ENCODE measurements at places on chromosomes 3 and 15.

DNA sequence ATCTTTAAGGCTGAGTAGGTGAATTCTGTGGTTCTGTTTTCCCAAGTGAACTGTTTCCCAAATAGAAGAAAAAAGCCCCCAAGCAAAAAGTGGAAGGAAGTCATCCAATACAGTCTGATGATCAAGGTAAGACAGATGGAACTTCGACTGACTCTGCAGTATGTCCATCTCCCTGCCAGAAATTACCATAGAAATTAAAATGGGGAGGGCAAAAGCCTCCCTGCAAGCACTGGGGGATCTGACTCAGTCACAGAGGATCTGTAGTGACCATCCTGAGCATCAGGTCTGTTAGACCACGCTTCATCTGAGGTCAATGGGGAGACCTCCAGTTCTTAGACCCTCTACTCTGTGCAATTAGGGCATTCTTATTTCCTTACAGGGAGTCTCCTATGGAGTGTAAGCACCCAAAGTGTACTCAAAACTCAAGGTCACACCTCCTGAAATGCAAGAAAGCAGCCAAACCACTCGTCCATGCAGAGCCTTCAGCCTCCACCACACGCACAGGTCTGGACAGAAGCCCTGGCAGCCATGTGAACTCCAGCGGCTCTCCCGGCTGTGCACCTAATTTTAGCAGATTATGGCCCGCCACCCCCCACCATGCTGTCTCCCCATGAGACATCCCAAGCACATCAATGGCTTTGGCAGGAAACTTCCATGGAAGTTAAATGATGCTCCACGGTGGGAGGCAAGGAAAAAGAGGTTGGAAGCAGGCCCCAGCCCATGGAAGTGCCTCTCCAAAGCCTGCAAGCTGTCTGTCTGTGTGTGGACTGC, 348.7 kb downstream of the NTRK3 start:
- DNase-seq, result no peak

GRCh38 chr3:194379231-194379630, 9.7 kb upstream of the LRRC15 start:
- DNase-seq, result no peak

DNA sequence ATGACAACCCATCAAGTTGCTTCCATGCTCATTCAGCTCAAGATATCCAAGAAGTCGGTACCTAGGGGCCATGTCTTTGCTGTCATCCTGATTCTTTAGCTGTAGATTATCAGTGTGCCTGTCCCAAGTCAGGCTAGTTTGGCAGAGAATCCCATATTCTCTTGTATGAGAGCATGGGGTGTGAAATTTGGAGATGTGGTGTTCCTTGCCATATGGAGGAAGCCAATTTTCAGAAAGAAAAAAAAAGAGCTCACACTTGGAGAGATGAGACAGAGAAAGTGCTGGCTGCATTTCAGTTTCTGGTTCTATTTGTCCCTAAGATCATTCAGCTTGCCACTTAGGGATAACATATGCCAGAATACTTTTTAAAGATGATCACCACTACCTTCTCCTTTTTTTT, 52.3 kb upstream of the SLC4A7 start:
- DNase-seq, result no peak

DNA sequence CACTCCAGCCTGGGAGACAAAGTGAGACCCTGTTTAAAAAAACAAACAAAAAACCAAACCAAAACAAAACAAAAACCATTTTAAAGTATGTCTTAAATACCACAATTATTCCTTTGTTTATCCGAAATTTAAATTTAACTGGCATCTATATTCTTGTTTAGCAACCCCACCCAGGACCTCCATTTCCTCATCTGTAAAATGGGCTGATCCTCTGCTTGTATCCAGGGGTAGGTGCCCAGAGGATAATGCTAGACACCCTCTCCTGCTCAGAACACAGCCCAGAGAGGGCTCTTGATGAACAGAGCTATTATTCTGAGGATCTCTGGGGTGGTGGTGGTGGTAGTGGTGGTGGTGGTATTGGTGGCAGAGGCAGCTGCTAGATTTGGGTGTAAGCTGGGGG, 9.8 kb downstream of the SH2D7 start:
- DNase-seq, result no peak

GRCh38 chr3:99943931-99944761, 126.5 kb downstream of the CMSS1 start:
- DNase-seq, result no peak

- DNase-seq, result no peak
Measured at GRCh38 chr15:31814082-31814481, 216.2 kb upstream of the CHRNA7 start.

DNA sequence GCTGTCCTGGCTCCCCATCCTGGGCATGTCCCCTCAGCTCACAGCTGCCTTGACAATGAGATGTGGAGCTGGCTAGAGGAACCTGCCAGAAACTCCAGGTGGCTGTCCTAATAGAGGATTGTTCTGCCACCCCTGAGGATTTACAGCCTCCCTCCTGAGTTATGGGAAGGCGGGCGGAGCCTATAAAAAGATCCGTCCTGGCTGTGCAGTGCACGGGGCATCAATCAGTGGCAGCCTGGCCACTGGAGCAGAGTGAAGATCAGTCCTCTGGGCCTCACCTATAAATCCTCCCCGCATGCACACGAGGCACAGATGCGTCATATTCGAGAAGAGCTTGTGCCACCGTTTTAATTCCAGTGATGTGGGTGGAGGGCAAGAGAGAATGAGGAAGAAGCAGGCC, 90.0 kb downstream of the MEGF11 start:
- no peak for DNase-seq

- no peak for DNase-seq
Measured at GRCh38 chr3:41521010-41521655, 321.8 kb downstream of the CTNNB1 start.

- no peak for DNase-seq
Measured at GRCh38 chr15:59918994-59919951, 84.8 kb upstream of the FOXB1 start.

GRCh38 chr3:175421902-175422301, 562.8 kb downstream of the NAALADL2 start:
- DNase-seq, result no peak

DNA sequence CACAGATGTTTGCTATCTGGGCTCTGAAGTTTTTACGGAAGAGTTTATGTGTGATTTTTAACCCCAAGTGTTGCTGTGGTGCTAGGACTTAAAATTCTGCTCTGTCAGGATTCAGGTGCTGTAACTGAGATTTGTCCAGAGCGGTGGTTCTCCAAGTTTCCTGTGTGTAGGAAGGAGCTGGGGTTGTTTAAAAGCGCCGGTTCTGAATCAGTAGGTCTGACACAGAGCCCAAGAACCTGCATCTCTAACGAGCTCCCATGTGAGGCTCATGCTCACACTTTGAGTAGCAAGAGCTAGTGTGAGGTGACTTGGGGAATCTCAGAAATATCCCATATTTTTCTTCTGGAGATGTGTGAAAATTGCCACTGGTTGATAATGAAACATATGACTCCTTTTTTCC, 325.5 kb downstream of the SATB1 start:
- no peak for DNase-seq

DNA sequence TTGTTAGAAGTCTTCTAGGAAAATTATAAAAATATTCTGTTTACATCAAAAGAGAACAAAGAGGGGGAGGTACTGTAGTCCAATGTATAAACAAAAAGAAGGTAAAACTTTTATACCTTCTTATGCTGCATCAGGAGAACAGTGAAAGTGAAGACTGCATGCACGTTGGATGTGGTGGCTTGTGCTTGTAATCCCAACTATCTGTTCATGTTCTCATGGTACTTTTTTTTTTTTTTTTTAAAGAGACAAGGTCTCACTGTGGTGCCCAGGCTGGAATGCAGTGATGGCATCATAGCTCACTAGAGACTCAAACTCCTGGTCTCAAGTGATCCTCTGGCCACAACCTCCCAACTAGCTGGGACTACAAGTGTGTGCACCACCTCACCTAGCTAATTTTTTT, 4.2 kb downstream of the SEC62 start:
- DNase-seq, result no peak

- no peak for DNase-seq
Measured at GRCh38 chr3:80018375-80018774, 250.6 kb upstream of the ROBO1 start.

Data from NCI-H1436 (cell line).